ENCODE measurements at places on chromosomes 4 and X.

- no peak for DNase-seq
Measured at GRCh38 chr4:56142088-56142487, 193.3 kb downstream of the CEP135 start.

DNA sequence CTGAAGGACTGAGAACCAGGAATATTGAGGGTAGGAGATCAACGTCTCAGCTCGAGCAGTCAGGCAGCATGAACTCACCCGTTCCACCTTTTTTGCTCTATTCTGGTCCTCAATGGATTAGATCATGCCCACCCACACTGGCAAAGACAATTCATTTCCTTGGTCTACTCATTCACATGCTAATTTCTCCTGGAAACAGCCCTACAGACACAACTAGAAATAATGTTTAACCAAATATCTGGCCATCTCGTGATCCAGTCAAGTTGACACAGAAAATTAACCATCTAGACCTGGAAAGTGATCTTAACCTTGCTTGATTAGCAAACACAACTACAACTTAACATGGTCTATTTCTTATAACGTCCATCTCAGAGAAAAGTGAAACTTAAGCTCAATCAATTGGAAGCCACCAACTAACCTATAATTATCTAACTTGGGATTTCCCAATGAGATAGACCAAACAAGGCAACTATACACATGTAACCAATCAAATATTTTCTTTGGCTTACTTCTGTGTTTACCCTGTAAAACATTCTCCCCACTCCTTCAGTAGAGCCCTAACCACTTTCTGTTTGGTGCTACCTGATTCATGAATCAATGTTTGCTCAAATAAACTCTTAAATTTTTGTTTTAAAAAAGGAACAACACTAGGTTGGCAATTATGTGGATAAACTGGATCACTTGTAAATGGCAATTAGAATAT, 69.7 kb upstream of the MAMLD1 start:
- DNase-seq = no peak

GRCh38 chr4:13481569-13481968, 2.6 kb downstream of the RAB28 start:
- DNase-seq = no peak

DNA sequence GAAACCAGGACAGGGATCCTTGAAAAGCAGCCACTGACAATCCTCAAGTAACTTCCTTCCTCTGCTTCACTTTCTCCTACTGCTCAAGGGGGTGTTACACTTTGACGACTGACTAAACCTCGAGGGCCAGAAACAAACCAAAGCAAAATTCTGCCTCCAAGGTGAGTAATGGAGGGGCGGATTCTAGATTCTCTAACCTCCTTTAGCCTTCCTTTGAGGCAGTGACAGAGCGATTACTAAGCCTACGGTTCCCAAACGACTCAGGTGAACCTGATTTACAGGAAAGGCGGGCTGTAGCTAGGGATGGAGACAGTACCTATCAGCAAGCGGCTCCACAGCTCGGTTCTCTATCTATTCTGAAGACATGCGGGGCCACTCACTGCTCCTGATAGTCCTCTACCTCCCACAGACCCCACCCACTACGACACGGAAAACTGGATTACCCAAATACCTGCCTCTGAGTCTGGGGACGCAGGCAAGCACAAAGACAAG, 487 bp downstream of the TBCK start:
- DNase-seq = no peak

GRCh38 chr4:144715230-144715629, 69.3 kb downstream of the HHIP start:
- DNase-seq = no peak

DNA sequence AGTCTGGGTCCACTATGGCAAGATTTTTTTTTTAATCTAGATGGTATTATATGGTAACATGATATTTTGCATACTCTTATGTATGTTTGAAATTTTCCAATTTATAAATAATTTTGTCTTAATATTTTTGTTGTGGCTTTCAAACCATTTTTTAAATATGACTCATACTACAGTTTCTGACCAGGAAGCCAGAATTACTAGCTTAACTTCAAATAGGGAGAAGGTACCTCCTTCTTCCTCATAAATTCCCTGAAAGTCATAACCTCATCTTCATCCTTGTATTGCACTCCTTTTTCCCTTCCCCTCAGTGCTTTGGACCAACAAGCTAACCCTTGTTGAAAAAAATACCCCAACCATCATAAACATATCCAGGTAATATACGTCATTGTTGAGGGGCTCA, 21.6 kb downstream of the ARAP2 start:
- no peak for DNase-seq

DNA sequence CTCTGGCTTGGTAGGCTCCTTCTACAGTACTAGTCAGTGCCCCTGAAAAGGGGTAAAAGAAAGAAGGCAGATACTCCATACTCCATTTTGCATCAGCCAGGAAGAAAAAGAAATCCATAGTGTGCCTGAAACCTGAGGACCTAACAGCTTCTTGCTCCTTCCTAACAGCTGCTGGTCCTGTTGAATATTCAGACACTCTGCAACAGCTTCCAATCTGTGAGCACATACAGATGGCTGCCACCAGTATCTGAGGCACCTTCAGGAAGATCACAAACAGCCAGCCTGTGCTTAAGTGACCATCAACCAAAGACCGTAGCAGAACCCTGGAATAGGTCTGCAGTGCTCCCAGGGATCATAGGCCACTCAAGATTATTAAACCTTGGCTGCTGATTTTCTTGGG, 4.3 kb downstream of the GIMD1 start:
- no peak for DNase-seq

GRCh38 chrX:19647159-19647558, 131.9 kb upstream of the MAP3K15 start:
- DNase-seq = no peak

GRCh38 chr4:99893839-99894160, 427 bp downstream of the LAMTOR3 start:
- no peak for DNase-seq

DNA sequence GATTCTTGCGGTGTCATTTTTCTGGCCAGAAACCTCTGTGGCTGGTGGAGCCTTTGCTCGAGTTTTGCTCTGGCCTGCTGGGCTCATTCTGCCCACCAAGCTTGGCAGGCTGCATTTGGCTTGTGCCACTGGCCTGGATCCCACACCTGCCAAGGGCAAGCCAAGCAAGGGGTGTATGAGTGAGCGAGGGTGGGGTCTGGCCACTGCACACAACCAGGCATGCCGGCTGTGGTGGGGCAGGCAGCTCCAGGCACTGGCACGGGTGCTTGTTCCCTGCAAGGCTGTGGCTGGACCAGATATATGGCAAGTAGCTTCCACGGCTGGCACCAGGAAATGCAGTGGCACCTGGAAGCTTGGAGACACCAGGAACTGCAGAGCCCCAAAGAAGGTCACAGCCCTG, 68.6 kb upstream of the PPP3CA start:
- DNase-seq = no peak

DNA sequence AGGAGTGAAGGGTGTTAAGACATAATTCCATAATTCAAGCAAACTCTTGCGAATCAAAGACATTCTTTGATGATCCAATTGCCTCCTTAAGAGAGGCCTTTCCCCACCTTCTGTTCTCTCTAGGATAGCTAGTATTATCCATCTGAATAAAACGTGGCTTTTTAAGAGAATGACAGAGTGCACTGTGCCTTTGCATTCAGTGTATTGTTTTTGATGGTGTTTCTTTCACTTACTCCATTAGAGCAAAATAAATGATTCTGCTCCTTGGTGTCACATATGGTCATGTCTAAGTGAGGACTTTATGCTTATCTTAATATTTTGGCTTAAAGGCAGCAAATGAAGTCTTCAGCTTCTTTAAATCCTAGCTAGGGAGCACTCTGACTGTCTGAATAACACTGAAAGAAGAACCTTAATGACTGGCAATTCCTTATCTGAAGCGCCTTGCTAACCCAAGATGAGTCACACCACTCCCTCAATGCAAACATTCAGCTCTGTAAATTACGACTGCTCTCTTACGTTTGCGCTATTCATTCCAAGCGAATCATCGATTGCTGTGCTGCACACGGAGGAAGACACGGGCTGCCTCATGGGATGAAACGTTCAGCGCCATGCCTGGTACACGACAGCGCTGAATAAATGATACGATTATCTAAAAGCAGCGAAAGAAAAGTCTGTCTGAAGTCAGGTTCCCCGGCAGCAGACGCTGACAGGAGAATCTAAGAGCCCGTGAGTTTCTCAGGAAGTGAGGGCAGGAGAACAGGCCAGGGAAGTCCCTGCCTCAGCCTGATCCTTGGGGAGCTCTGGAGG, 35.1 kb upstream of the GEMIN8 start:
- no peak for DNase-seq

GRCh38 chr4:64250061-64250460, 159.2 kb downstream of the TECRL start:
- no peak for DNase-seq

- DNase-seq = no peak
Measured at GRCh38 chr4:74537459-74537858, 92.5 kb downstream of the AREG start.

DNA sequence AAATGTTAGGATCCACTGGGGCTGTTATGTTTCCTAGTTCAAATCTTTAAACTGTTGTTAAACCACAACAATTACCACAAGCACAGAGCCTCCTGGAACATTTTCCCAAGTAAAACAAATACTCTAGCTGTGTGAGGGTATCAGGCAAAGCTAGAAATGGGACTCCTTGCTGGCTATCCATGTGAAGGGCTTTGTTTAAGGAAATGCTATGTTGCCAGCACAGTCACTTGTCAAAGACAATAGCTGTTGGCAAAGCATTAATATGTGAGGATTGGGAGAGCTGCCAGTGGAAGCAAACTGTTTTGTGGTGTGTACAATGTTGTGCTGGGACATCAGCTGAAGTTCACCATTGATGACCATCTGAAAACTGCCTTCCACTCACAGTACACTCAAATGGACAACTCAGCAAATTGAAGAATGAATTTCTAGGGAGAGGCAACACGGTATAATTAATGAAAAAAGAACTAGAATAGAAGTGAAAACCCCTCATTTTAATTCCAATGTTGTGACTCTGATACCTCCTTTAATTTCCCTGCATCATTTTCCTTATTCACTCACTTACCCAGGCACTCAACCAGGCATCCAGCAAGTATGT, 100.8 kb downstream of the ANXA3 start:
- DNase-seq = no peak

GRCh38 chr4:6231663-6232165, 31.4 kb upstream of the JAKMIP1 start:
- DNase-seq = no peak

DNA sequence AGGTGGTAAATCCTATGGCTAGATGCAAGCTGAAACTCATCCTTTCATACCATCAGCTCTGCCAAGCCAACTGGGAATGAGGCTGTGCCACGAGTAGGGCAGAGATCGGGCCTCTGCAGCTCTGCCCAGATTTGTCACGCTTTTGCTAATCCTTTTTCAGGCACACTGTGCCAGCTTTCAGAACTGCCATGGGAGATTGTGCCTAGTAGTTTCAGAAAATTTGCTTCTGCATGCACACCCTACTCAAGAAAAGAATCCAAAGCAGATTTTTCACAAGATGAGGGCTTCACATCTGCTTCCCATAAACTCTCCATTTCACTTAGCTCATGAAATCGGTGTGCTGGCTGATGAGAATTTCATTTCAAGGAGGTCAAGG, 3.3 kb upstream of the ADH7 start:
- DNase-seq = no peak

DNA sequence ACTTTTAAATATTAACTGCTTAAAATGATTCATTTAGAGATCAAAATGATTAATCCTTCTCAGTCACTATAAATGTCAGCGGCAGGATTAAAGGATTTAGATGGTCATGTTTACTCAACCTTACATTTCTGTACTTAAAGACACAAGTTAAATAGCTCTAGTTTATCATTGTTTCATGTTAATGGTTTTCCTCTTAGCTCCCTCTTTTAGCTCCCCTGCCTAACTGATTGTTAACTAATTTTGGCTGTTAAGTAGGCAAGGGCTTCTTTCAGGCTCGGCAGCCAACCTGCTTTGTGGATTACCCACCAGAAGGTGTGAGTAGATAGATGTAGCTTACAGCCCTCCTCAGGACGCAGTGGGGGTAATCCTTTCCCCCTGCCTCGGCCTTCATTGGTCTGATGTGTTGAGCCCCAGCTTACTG, 96.0 kb downstream of the TENM3 start:
- no peak for DNase-seq

- no peak for DNase-seq
Measured at GRCh38 chrX:144379156-144379555, 495.3 kb downstream of the UBE2NL start.

- DNase-seq = no peak
Measured at GRCh38 chr4:129043523-129043922, 49.8 kb downstream of the SCLT1 start.

DNA sequence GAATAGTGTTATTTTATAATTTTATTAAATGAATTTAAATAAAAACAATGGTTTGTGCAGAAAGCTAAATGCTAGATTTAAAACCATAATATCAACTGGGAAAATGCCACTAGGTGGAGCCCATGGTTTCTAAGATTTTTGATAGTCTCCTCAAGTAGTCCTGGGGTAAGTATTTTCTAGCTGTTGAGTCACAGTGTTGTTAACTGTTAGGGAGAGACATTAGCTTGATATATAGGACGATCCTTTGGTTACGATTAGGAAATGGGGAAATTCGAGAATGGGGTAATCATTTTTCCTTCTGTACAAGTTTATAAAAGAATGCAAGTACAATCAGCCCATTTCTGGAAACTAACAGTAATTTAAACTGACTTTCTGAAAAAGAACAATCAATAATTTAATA, 378.4 kb downstream of the ANKRD50 start:
- peak; percentile 22 for DNase-seq

DNA sequence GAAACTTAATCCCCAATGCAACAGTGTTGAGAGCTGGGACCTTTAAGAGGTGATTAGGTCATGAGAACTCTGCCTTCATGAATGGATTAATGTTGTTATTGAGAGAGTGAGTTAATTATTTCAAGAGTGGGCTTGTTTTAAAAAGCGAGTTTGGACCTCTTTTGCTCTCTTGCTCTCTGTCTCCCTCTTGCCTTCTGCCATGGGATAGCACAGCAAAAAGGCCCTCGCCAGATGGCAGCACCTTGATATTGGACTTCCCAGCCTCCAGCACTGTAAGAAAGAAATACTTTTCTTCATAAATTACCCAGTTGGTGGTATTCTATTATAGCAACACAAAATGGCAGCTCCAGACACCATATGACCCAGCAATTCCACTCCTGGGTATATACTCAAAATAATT, 7.0 kb upstream of the ATP6AP2 start:
- DNase-seq = no peak

DNA sequence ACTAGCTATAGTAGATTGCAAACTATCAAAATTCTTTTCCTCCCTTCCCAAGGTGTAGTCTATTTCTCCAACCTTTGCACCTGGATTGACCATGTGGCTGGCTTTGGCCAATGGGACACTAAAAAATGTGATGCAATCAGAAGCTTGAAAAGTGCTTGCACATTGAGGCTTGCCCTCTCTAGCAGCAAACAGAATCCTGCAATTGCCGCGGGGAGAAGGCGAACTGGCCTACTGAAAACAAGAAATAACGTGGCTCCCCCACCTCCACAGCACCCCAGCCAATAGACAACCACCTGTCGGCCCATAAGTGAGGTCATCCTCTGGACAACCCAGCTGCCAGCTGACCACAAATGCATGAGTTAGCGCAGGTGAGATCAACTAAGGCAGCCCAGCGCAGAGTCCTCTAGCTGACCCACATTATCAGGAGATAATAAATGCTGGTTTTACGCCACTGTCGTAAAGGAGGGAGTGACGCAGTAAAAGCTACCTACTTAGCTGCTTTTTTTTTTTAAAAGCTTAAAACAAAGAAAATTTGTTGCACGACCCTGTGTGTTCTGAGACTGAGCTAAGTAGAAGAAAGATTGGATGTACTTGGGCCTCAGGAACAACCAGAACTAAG, 95.2 kb downstream of the GK start:
- DNase-seq = no peak

GRCh38 chr4:129747756-129748155, 651.8 kb downstream of the C4orf33 start:
- no peak for DNase-seq

GRCh38 chr4:10655968-10656367, 28.6 kb downstream of the CLNK start:
- no peak for DNase-seq

All from HS-27A (cell line).